ENCODE measurements at places on chromosomes 4 and X.

GRCh38 chrX:120769576-120770341, 105.9 kb downstream of the CT47B1 start:
- peak; percentile 66 for DNase-seq

- DNase-seq = no peak
These were observed 211.7 kb upstream of the AGTR2 start for GRCh38 chrX:115958687-115959359.

DNA sequence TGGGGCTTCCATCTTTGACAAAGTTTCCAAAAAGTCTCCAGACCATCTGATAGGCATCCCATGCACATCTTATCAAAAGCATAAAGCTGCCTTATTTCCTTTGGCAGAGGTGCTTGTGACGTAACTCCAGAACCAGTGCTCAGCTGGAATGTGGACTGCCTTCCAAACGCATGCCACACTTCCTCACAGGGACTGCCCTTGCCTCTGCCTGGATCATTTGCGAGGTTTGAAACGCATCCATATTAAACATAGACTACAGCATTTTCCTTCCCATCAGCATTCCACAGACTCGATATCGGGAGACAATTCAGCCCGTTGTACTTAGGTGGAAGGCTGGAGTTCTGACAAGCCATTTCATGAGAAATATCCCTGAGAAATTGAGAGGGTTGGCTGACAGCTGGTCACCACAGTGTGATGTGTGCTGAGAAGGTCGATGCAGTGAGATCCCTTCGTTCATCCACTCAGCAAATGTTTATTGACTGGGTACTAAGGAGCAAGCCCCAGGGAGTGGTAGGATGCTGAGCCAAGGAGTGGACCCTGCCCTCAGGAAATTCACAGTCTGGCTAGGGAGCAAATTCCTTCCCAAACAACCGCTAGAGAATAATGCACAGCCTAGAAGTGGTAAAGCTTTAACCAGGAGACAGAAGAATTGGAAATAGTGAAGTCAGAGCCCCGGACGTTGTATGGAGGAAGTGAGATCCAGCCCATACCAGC, 376.0 kb downstream of the BCOR start:
- DNase-seq = peak; percentile 41

DNA sequence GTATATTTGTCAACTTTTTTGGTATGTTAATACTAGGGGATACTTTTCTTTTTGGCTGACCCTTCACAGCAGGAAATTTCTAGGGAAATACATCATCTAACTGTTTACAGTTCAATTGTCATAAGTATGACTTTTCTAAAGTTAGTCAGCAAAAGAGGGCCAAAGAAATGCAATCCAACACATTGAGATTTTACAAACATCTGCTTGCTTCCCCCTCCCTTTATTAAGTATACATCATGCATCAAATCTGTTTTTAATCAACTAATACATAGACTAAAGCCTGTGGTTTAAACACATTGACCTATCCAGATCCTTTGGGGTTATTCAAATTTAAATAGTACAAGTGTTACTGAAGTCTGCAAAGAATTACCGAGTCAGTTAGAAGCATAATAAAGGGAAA, 93.9 kb downstream of the MID1 start:
- DNase-seq = no peak

DNA sequence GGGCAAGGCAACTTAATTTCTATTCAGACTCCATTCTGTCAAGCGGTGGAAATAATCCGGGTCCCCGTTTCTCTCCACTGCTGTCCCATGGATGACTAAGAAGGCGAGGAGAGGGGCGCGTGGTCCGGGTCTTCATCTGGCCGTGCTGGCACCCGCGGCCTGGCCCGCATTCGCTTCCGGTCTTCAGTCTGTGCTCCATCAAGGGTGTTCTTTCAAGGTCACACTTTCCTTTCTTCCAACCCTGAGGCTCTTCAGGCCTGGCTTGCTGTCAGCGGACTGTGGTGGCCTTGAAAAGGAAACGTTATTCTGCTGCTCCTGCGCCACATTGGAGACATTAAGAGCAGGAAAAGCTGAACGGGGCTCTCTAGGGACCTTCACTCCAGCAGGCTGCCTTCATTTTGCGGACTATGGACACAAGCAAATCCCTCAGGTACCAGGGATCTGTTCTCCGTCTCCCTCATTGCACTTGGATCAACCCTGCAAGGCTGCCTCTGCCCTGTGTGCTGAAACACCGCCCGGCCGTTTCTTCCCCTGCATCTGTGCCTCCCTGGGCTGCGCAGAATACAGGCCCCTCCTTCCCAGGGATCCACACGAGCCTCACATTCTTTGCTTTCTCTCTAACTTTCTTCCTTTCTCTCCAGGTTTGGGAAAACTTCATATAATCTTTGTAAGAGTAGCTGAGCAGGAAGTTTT, 5.7 kb upstream of the SLC25A4 start:
- no peak for DNase-seq

- peak; percentile 40 for DNase-seq
These were observed 63.2 kb downstream of the CLDN22 start for GRCh38 chr4:183256756-183257385.

GRCh38 chr4:176999935-177000543, 207.3 kb upstream of the VEGFC start:
- DNase-seq = no peak

DNA sequence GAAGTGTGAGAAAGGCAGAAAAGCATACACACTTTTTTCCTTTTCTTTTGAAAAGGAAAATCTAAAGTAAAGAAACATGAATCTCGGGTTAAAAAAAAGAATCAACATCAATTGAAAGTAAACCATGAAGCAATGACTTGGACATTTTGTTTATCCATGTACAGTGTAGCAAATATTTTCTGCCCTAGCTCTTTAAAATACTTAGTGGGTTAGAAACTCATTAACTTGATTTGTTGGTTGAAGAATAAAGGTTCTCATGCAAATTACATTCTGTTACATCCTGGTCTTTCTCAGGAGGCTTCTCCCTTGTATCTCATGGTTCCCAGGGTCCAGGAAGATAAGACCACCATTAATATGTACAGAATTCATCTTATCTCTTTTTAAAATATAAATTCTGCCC, 9.0 kb upstream of the MEPE start:
- DNase-seq = no peak

DNA sequence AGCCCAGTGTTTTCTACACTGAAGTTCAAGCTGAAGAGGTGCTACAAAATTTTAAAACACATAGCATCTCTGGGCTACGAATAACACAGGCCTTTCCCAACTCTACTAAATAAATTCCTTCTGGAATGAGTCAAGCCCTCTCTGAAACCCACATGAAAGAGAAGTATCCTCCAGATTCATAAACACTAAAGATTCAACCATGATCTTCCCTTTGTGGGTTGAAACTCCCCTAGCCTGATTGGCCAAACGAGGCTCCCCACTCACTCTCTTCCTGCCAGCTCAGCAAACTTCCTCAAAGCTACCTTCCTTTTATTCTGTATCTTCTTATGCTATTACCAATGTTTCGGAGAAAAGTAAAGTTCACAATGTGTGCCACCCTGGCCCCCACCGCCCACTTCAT, 95.4 kb downstream of the NKX6-1 start:
- peak; percentile 47 for DNase-seq

GRCh38 chr4:8403173-8403753, 37.3 kb downstream of the ACOX3 start:
- peak; percentile 74 for DNase-seq

DNA sequence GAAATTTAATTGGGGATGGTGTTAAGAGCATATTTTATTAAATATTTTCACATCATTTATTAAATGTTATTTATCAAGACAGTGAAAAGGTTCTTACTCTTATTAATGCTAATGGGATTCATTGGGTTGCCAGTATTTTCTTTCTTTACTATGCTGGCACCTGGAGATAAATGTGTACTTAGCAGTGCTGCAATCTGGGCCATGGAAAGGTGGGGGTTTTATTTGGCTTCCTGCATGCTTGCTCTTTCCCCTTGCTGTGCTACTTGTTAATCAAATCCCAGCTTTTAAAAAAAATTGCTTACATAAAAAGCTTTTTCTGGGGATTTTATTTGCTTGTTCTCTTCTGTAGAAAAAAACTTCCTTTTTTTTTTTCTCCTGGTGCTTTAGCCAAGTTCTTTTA, 48.3 kb downstream of the ZAR1 start:
- no peak for DNase-seq
